ENCODE measurements at places on chromosomes 7 and 10.
A peak's percentile ranks its signal among the peaks of the same experiment; 100 is the strongest.

- DNase-seq: no peak
Measured at GRCh38 chr7:110964775-110965174, 126.2 kb upstream of the LRRN3 start.

GRCh38 chr7:91554883-91555282 is 290.6 kb downstream of the FZD1 start:
- DNase-seq: no peak

DNA sequence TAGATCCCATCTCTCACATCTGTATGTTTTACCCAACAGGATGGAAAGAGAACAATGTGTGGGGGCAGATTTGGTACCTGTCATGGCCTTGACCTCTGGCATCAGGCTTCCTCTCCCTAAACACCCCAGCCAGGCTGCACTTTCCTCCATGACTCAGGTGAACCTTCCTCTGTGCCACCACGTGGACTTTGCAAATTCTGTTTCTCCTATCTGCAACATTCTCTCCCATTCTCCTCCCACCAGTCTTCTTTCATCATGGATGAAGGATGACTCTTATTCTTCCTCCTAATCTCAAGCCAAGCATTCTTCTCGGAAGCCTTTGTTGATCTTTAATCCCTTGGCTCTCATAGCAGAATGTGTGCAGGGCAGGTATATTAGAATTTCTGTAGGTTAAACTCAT is 355.4 kb downstream of the KCNMA1 start:
- DNase-seq: no peak

DNA sequence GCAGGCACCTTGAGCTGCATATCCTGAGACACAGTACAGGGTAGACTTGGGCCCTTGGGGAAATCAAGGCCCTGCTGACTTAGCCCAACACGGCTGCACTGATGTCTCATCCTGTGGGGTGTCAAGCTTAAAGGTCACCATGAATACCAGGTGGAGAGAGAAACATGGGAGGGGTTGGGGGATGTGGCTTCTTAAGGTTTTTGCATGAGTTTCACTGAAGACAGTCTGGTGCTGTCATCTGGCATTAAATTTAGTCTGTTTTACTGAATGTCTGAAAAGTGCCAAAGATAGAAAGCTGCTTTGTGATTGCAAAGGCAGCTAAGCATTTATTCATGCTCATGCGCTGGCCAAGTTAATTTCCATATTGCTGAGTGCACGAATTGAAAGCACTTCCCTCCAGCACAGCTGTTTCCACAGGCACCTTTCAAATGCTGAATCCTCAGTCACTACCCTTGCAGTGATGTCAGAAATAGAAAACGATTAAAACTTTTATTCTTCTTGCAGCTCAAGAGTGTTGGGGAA is 102.1 kb downstream of the OSBPL3 start:
- DNase-seq: no peak

DNA sequence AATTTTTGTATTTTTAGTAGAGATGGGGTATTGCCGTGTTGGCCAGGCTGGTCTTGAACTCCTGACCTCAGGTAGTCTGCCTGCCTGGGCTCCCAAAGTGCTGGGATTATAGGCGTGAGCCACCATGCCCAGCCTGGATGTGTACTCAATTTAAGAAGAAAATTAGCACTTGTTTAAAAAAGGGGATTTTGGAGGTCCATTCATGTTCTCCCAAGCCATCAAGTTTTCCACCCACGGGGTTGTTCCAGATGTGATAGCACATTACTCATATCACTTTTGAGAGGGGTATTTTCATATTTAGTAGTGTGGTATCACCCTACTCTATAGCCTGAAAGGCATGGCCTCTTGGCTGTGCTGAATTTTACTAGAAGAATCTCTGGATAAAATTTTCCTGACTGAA is 10.5 kb upstream of the SLC26A3 start:
- DNase-seq: peak; percentile 14

GRCh38 chr7:116216956-116217571 is 6.7 kb downstream of the TES start:
- no peak for DNase-seq

DNA sequence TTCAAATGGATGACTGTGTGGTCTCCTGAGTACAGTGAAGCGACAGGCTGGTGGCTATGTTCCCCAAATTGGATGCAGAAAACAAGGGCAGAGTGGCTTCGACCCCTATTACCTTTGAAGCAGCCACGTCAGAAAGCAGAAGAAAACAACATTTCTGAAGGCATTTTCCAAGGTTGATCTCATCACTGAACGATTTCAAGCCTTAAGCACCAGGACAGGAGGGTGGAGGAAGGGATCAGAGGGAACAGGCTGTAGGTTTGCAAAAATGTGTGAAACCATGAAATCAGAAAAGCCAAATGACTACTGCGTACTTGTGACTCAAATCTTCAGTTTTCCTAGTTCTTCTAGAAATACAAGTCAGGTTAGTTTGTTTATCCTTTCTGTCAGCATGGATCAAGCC is 181.0 kb upstream of the TMEM106B start:
- no peak for DNase-seq

GRCh38 chr10:35569111-35569707 is 35.9 kb upstream of the GJD4 start:
- DNase-seq: no peak

DNA sequence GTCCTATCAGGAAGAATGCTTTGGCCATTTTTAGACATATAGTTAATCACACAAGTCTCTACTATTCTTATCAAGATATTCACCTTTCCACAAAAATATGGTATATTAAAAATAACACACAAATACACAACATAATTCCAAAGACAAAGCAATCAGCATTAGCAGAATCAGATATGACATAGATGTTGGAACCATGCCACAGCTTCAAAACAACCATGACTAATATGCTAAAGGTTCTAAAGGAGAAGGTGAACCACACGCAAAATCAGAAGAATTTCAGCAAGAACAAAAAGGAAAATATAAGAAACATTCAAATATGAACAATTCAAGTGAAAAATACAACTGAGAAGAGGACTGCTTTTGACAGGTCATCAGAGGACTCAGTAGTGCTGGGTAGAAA is 670.2 kb upstream of the SORCS1 start:
- DNase-seq: no peak

- DNase-seq: no peak
Measured at GRCh38 chr7:140562926-140563481, 77.6 kb downstream of the DENND2A start.

- DNase-seq: no peak
Measured at GRCh38 chr10:30728766-30729165, 99.2 kb upstream of the LYZL2 start.

DNA sequence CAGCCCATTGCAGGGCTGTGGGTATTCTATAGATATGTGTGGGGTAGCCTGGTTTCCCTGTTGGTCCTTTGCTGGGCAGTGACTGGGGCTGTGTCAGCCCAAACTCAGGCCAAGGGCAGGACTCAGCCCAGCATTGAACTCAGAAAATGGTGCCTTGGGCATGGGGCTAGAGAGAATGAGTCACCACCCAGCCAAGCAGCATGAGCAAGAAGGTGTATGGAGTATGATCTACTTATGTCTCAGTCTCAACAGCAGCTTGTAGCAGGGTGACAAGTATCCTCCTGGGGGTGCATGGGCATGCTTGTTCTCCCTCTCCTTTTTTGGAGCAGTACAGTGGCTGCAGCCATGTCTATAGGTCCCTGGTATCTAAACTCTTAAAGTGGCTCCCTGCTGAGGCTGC is 32.0 kb downstream of the STK31 start:
- no peak for DNase-seq

- no peak for DNase-seq
Measured at GRCh38 chr10:122075171-122075570, 86.2 kb downstream of the TACC2 start.

DNA sequence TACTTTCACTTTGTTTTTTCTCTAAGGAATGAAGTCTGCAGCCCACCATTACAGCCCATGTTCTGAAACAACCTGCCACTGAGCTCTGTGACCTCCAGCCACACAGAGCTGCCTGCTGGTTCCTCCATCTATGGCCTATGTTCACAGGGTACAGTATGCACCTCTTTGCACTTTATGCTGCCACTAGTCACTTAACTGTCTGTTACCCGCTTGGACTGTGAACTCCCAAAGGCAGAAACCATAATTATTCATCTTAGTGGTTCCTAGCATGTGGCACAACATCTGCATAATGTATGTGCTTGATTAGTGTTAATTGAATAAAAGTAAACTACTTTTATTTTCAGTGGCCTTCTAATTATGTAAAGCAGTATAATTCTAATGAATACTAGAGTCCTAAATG is 95.5 kb upstream of the BET1 start:
- no peak for DNase-seq

- no peak for DNase-seq
Measured at GRCh38 chr7:112395411-112395810, 54.8 kb upstream of the IFRD1 start.

DNA sequence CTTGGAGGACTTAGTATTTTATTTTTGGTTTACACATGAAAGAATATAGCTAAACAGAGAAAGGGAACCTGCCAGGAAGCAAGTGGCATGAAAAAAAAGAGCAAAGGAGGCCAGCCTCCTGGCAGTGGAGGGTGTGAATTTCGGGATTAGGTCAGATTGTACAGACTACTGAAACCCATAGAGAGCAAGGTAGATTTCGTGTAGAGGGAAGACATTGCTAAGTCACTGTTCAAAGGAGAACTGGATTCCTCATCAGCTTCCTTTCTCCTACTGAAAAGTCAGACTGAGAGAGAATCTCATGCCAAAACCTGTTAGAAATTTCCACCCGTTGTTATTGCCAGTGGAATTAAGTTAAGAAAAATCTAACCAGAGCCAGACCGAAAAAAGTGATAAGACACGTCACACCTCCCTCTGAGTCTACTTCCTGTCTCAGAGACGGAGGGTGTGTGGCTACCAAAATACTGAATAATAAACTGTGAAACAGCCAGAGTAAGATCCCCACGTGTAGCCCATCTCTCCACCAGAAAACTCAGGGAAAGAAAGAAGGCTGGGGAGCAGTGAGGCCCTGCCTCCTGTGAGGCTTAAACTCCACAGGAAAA is 118.8 kb downstream of the SKIDA1 start:
- DNase-seq: no peak

- no peak for DNase-seq
Measured at GRCh38 chr10:48684792-48685623, at the start of gene WDFY4. Gene WDFY4, plus strand, starts transcription at chr10:48684873. Its CDS starts 24,860 bp downstream, at chr10:48709733.

GRCh38 chr10:77872947-77873535 is 53.5 kb downstream of the DLG5 start:
- DNase-seq: no peak

DNA sequence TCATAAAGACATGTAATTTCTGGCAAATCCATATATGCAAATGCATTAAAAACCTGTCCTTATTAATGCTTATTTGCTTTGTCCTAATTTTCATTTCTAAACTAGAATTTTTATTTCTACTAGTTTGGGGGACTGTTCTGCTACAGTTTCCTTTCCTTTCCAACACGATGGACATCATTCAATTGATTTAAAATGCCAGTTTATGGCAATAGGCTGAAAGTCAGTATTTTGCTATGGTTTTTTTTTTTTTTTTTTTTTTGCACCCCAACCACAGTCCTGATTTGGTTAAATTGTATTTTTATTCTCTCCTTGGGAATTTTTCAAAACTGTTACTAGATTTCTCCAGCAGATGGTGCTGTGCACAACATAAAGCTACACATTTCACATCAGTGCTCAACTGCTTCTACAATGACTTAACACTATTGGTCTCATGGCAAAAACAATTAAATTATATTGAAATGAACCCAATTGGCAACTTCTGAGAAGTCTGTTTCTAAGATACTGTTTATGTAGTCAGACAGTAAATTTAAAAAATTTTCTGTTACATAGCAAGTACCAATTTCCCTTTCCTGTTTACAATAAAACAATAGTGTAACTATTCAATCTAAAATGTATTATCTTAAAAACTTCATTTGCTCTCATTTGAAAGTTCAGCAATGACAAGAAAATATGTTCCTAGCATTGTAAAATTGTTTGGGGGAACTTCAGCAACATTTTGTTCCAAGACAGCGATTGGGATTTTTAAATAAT is 193.8 kb upstream of the CCDC6 start:
- DNase-seq: no peak

- no peak for DNase-seq
Measured at GRCh38 chr7:134045716-134046115, 81.4 kb upstream of the LRGUK start.

DNA sequence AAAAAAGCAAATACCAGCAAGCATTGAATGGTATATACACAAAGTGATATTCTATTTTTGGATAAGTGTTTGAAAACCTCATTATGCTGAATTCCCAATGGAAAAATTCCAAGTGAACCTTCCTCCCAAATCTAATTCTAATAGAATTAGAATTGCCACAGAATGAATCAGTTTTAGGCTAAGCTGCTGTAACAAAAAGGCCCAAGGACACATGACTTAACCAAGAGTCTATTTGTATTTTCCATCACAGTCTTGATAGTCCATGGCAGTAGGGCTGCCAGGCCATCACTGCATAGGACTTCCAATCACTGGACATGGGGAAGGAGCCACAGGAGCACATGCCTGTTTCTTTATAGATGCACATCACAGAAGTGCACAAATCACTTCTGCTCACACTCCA is 91.2 kb upstream of the IFRD1 start:
- DNase-seq: no peak

GRCh38 chr7:2610466-2610865 is 21.3 kb upstream of the TTYH3 start:
- DNase-seq: no peak

DNA sequence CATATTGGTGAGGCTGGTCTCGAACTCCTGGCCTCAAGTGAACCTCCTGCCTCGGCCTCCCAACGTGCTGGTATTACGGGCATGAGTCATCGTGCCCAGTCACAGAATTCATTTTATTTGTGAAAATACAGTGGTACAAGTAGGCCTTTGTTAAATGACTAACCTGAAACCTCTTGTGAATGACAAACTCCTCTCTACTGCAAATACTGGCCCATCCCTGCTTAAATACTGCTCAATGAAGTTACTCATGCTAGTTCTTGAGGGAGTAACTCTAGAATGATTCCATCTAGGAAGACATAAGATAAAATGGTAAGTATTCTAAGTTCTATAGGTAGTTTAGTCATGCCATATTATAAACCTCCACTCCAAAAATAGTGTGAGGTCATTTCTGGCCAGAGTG is 80.7 kb downstream of the UBE2H start:
- DNase-seq: no peak

GRCh38 chr7:47669178-47669891 is 87.4 kb upstream of the TNS3 start:
- DNase-seq: no peak

DNA sequence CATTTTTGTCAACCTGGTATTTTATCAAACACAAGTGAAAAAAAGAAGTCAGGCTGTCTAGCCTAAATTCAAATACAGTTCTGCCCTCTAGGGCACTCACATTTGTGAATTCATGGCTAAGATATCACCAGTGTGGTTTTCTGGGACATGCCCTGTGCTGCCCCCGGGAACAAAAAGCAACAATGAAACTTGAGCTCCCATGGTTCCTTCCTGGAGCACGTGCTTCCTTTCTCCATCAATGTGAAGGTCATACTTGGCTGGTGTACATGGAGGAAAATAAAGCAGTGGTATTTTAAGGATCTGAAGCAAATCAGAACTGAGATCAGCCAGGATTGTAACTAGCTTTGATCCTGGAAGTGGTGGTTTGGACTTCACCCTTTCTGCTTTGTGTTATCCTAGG is 128.9 kb upstream of the FRMD4A start:
- DNase-seq: no peak

GRCh38 chr10:102352066-102352715 is 43.3 kb upstream of the NFKB2 start:
- peak; percentile 59 for DNase-seq

Measured in activated CD4-positive, alpha-beta T cell treated with anti-CD3 and anti-CD28 coated beads for 24 hours (primary cell).